Type B pancreatic cell (in vitro differentiated cells): ENCODE measurements at places on chromosomes 6 and 20. TPM values are rescaled to one million over a fixed set of nuclear protein-coding genes. Genes with fewer than 3 reads are reported as not detected.

The HLA-DRB5 gene
- total RNA-seq, result 9.2 and 22.1 TPM in 2 replicates

The RAD21L1 gene
- total RNA-seq, result not detected in 2 replicates

The TREM2 gene
- total RNA-seq, result not detected in 2 replicates

The GPR63 gene
- 4.0 and 4.2 TPM in 2 replicates for total RNA-seq

- DNase-seq, result no peak
These were observed 243.3 kb downstream of the ERMARD start for GRCh38 chr6:169994739-169995138.

GRCh38 chr20:33612001-33612400 is 50.1 kb upstream of the C20orf144 start:
- no peak for DNase-seq

DNA sequence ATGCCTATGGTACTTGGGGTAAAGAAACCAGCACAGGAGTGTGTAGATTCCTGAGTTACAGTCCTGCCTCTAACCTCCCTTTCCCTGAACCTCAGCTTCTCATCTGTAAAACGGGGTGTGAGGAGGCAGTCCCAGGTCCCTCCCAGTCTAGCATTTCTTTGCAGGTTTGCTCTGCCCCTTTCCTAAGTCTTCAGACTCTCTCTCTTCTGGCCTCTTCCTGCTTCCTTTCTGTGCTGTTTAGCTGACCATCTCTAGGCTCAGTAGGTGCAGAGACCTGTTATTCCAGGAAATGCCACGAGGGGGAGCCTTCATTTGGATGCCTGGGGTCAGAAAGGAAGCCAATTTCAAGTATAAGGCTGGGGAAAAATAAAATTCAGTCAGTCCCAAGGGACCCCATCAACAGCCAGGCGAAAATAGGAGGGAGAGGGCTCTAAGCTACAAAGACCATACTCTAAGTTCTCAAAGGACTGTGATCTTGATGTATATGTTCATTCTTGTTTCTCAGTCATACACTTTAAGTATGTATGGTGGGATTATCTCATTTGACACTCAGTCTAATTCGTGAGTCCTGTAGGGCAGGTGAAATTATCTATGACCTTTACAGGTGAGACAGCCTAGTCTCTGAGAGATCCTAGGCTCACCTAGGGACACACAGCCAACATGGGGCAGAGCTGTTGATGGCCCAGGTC is 89.1 kb downstream of the NCR2 start:
- DNase-seq, result peak; percentile 88

- DNase-seq, result no peak
These were observed 191.0 kb downstream of the TPBG start for GRCh38 chr6:82554666-82555065.

- no peak for DNase-seq
These were observed 30.2 kb downstream of the DLL1 start for GRCh38 chr6:170260686-170261085.

- no peak for DNase-seq
These were observed 20.0 kb downstream of the PNLDC1 start for GRCh38 chr6:159819932-159820640.

DNA sequence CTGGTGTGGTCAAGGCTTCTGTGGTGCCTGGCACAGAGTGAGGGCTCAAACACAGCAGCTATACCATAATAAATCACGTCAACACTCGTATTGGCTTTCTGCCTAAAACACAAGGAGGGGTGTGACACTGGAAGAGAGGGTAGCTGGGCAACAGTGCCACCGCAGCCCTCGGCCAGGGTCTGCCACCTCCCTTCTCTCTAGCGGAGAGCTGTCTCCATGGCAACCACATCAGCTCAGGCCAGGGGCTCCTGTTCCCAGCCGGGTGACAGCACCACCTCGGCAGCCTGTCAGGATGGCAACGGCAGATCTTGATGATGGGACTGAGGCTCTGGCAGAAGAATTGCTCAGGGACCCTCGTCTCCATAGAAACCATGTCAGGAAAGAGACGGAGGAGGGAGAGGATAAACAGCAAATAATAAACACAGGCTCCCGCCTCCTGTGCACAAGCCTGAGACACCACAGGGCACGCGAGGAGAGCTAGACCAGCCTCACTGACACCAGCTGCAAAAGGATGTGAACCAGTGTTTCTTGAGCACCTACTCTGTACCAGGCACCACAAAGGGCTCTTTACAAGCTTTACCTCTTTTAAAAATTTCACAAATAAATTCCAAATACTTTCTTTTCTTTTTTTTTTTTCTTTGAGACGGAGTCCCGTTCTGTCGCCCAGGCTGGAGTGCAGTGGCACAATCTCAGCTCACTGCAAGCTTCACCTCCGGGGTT is 50.4 kb upstream of the TLDC2 start:
- DNase-seq, result no peak

GRCh38 chr6:17505767-17506280 is 94.3 kb upstream of the FAM8A1 start:
- no peak for DNase-seq

GRCh38 chr6:144559865-144560593 is 274.9 kb downstream of the UTRN start:
- DNase-seq, result no peak

DNA sequence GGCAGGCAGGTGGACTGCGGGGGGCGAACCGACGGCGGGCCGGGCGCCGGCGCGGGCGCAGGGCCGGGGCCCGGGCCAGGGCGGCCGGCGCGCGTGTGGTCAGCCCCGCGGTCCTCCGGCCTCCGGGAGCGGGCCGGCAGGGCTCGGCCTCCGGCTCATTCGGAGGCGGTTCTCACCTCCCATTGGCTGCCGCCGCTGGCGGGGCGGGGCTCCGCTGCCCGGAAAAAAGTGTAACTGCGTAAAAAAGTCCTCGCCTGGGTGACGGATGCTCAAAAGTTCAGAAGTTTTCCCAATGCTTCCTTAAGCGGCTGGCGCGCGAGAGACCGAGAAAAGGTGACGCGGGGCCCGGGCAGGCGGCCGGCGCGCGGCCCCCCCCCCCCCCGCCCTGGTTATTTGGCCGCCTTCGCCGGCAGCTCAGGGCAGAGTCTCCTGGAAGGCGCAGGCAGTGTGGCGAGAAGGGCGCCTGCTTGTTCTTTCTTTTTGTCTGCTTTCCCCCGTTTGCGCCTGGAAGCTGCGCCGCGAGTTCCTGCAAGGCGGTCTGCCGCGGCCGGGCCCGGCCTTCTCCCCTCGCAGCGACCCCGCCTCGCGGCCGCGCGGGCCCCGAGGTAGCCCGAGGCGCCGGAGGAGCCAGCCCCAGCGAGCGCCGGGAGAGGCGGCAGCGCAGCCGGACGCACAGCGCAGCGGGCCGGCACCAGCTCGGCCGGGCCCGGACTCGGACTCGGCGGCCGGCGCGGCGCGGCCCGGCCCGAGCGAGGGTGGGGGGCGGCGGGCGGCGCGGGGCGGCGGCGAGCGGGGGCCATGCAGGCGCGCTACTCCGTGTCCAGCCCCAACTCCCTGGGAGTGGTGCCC is at the start of gene FOXC1:
FOXC1 (plus strand) TSS at position 268 of the 849 bp plus-strand sequence; CDS start at position 799, 531 bp downstream.
- DNase-seq, result no peak
